ENCODE measurements at places on chromosomes 1 and 21.

DNA sequence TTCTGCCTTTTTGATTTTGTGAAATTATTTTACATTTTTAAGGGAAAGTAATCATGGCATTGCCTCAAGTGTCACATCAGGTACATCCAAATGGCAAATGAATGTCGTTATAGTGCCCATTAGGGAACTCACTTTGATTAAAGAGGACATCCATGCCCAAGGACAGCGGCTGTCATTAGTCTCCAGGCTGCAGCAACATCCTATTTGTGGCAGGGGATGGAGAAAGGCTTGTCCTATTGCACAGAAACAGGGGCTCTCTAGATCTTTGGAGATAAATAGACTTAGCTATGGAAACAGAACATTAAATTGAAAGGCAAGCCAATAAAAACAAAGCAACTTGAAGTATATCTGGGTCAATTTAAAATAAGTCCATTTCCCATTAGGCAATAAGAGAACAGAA, 439.3 kb downstream of the NEGR1 start:
- DNase-seq = no peak

- DNase-seq = no peak
These were observed 89.3 kb downstream of the SIM2 start for GRCh38 chr21:36788120-36788638.

- no peak for DNase-seq
These were observed 45.8 kb upstream of the NTPCR start for GRCh38 chr1:232904566-232904965.

- no peak for DNase-seq
These were observed 33.6 kb downstream of the RGS8 start for GRCh38 chr1:182650678-182651338.

- no peak for DNase-seq
These were observed 407.8 kb downstream of the PTPRC start for GRCh38 chr1:199046618-199047017.

DNA sequence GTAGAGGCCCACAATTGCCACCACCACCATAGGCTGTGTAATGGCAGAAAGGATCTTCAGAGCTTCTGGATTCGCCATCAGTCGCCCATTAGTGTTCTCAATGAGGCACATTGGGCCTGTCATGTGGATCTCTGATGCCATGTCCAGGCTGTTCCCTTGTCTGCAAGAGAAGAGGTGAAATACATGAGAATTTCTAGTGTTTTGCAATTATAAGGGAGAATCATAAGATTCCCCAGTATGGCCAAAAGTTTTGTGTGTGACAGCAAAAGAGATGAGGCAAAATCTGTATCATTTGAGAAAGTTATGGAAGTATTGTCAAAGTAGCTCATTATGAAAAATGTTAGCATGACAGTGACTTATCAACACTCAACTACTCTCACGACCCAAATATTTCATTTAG, 1.9 kb downstream of the GBP1 start:
- no peak for DNase-seq

GRCh38 chr1:79041666-79042065, 35.1 kb upstream of the ADGRL4 start:
- no peak for DNase-seq

- DNase-seq = no peak
These were observed 17.8 kb upstream of the HSD17B7 start for GRCh38 chr1:162772571-162773154.

GRCh38 chr1:6269720-6270400, 9.0 kb upstream of the GPR153 start:
- DNase-seq = no peak

- no peak for DNase-seq
These were observed 271.3 kb upstream of the PRMT6 start for GRCh38 chr1:106785176-106785575.

GRCh38 chr1:28910379-28911115, 3.8 kb upstream of the EPB41 start:
- no peak for DNase-seq

DNA sequence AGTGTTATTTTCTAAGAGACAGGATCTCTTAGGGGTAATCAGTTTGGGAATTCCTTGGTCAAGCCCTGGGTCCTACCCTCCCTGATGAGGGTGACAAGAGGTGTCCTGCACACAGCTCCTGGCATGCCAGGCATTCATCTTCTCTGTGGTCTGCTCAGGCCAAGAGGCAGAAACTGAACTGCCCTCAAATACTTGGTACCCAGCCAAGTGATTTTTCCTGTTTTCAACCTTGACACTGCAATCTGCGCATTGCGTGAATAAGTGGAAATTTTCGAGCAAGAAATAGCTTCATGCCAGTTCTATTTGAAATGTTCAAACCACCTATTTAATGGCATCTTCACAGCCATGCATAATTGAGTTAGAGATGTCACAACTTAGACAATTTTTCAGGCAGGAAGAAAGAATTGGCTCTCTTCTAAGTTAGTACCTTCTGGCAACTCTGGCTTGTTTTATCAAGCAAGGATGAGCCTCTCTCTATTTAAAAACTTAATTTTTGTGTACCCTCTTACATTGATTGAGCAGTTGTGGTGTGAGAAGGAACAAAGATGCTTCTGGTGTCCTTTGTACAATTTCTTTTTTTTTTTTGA, 27.0 kb downstream of the DNM3 start:
- DNase-seq = no peak

DNA sequence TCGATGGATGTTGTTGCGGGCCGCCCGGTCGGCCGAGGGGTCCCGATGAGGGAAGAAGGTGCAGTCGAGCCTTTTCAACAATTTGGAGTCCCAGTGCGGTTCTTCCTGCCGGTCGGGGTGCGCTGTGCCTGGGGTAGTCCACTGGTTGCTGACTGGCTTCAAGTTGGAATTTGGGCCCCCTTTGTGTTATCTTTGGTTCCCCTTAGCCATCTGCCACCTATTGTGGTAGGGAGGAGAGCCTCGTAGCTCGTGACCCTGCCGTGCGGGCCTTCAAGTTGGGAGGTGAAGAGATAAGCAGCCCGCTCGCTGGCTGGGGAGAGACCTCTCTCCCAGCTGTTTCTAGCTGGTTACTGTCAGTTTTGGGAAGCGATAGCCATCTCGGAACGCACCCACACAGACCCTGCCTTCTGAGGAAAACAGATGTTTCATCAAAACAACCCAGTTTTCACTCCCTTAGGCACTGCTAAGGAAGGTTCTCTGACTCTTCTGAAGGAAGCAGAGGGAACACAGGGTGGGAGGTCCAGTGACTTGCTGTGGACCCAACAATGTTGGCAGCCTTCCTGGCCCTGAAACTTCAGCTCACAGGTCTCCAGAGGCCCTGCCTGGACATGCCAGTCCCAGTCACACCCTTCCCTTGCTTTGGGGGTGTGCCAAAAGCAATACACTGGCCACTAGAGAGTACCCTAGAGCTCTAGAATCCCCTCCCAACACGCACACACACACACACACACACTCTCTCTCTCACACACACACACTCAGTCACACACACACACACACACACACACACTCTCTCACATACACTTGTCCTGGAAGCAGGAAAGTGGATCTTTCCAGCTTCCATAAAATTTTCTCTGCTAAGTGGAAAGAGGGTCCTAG, 1.0 kb downstream of the BTG2 start:
- DNase-seq = no peak

DNA sequence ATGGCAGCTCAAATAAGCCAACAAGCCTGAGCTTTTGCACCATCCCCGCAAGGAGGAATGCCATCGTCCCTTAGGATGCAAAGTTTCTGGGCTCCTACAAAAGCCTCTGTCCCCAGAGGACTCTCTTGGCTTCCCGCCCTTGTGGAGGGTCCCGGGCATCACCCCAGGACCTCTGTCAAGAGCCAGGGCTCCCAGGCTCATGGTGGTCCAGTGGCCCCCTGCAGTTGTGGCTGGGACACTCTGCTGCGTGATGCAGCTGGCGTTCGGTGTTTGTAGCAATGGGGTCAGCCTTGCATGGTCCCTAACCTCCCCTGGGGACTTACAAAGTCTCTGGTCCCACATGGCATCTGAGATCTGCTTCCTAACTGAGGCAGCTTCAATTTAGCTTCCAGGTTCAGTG, 104.7 kb downstream of the RIPK4 start:
- DNase-seq = no peak

DNA sequence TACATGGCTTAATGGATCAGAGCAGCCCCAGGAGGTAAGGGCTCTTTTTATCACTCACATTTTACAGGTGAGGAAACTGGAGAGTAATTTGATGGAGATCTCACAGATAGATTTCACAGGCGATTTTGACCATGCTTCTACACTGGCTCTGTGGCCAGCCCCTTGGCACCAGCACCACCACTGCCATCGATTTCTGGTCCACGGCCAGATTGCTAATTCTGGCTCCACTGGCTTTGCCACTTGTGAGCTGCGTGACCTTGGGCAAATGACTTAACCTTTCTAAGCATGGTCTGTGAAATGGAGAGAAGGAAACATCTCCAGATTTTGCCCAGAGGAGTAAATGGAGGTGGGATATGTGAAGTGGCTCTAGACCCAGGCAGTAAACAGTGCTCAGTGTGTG, 32.6 kb downstream of the KCNC4 start:
- no peak for DNase-seq

- no peak for DNase-seq
These were observed 120.6 kb downstream of the ADGRL2 start for GRCh38 chr1:81921344-81921743.

- DNase-seq = no peak
These were observed 736 bp upstream of the BARHL2 start for GRCh38 chr1:90717665-90718410.

GRCh38 chr1:226529891-226530290, 18.7 kb upstream of the STUM start:
- DNase-seq = no peak

- no peak for DNase-seq
These were observed 971.0 kb downstream of the AMY1C start for GRCh38 chr1:104720741-104721140.

GRCh38 chr1:192461684-192462083, 113.9 kb upstream of the RGS1 start:
- no peak for DNase-seq

DNA sequence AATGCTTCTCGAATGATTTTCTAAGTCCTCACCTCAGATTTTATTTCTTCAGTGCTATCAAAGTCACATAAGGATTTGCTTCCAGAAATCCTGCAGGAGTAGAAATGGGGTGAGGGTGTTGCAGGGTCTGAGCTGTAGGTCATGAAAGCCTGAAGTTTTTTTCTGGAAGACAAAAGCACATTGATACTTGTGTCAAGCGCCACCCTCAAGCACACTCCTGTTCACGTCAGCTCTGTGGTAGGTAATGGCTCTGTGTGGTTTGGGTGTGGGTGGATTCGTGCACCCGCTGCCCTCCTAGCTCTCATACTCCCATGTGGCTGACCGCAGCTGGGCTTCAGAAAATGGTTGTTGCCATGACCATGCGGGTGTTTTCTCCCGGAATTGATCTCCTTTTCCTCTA, 39.9 kb downstream of the AKNAD1 start:
- no peak for DNase-seq

DNA sequence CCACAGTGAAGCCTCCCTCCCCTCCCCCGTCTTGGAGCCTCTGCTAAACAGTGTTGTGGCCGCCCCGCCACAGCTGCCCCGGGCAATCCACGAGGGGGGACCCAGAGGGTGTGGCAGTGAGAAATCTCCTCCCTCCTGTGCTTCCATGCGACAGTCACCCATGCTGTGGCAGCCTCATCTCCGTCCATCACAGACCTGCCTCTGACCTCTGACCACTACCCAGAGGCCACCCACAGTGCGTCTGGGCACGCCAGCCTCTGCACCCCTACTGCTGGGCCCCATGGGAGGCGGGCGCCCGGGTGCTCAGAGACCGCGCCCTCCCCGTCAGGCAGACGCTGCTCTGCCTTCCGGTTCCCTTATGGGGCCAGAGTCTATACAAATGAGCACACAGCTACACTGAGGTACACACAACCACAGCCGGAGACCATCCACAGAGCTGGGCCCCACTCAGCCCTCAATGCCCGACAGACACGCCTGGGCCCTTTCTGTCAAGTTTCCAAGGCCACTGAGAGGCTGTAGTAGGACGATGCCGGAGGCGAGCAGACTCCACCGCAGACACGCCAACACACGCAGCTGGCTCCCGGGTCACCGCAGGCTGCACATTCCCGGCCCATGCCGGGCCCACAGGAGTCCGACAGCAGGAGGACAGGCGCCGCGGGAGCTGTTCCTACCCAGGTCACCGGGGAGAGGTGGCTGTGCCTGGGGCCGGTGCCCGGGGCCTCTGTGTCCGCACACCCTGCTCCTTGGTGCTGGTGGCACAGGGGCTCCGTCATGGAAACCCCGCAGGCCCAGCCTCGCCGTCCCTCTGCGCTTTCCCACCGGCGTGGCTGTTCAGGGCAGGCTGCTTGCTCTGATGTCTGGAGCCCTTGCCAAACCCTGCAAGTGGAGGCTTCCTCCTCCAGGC, 23.9 kb upstream of the TMEM52 start:
- DNase-seq = no peak

DNA sequence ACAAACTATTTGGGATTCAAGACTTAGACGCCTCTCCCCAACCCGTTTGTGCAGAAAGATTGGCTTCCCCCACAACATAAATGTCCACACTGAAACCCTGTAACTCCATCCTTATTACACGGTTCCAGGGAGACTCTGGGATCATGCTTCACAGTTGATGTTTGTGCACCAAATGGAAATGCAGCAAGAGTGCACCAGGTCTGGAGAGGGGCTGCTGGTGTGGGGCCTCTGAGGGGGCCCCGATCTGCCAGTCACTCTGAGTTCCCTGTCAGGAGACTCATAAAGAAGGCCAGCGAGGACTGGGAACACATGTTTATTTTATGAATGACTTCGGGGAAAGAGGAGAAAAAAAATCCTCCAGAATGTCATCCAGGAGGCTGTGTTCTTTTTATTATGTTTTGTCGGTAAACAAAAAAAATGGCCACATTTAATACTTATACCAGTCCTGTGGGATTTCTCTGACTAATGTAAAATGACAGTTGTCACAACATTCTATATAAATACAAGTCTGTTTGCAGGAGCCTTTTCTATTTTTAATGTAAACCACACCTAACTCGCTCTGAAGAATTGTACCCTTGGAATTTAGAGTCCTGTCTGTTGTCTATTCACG, 439.1 kb upstream of the VAMP3 start:
- no peak for DNase-seq

DNA sequence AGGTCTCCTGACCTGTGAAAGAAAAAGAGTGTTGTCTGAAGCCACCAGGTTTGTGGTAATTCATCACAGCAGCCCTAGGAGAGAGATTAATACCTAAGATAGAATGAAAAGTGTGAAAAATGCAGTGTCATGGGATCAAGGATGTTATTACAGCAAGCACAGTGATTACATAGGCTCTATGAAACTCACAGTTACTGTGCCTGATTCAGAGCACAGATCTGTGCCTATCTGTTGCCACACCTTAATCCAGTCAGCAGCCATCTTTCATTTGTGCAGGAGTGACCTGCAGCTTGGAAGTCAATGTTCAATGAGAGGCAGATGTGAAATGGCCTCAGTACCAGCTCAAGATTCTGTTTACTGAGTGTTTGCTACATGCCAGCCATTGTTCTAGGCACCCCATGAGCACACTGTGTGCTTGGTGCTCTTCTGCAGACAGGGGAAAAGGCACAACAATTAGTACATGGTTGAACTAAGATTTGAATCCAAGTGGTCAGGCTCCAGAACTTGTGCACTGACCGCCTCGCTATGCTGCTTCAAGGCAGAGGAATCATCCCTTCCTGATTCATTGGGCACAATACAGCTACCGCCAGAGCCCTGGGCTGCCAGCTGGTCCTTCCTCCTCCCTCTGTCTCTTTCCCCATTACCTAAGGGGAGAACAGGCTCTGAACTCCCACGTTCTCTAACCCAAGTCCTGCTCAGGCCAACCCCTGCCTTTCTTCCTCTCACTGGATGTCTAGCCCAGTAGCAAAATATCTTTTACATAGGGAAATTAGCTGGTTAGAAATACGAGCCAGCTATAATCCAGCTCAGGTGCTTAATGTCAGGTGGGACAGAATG, 56.3 kb upstream of the NEK2 start:
- DNase-seq = no peak

Measured in activated T-cell treated with anti-CD3 and anti-CD28 coated beads for 24 hours (primary cell).